Stimulated activated CD4-positive, alpha-beta T cell treated with anti-CD3 and anti-CD28 coated beads, Interleukin-4, amount 100 ng/mL, for 1 hour (primary cell): ENCODE measurements at places on chromosomes 5 and 9.

DNA sequence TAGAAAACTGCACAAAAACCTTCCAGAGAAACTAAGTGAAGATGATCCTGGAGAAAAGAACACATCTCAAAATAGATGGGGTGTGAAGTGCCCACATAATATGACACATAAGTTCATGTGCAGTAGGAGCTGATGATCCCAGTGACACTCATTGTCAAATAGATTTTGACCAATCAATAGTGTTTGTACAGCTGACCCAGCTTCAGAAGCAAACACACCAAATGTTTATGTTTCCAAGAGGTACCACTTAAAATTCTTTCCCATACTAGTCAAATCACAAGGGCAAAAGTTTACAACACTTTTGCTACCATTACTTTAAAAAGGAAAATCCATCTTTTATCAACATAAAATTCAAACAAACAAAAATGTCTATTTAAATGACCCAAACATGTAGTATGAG, 175.0 kb downstream of the MLLT3 start:
- no peak for DNase-seq

DNA sequence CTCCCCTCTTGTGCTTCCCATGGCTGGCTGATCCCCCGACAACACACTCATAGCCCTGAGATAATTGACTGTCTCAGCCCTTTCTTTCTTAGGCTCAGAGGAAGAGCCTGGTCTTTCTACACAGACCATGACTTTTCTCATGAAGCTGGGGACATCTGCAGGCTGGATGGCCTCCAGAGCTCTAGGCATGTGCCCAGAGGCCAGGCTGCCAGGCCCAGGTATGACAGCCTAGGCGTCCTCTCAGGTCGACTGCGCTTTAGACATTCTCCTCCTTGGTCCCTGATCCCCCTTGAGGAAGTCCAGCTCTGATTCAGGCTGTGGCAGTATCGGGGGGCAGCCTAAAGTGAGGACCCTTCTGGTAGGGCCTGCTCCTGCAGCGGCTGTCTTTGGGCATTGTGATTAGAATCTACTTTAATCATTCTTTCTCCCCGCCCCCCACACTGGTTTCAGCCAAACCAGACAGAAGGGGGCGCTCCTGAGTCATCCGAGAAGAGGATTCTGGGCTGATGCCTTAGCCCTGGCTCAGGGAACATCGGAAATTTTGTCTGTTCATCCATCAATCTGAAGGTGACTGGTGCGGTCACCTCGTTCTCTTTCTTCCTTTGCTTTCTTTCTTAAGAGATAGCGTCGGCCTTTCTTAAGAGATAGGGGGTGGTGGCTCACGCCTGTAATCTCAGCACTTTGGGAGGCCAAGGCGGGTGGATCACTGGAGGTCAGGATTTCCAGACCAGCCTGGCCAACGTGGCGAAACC, 66.5 kb upstream of the HSPA9 start:
- peak; percentile 77 for DNase-seq

DNA sequence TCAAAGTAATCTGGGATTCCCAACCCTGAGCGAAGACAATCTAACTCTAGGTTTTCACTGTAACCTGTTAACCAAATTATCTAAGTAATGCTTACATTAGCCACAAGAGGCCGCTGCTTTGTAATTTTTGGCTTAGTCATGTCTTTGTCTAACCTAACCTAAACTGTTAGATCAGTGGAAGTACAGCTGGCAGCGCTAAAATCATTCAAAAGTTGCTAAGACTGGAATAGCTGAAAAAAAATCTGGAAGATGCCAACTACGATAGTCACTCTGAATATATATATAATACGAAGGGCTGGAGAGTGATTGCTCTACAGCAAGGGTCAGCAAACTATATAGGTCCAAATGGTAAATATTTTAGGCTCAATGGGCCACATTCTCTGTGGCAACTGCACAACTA, 60.2 kb downstream of the FBXO38 start:
- DNase-seq = peak; percentile 9

DNA sequence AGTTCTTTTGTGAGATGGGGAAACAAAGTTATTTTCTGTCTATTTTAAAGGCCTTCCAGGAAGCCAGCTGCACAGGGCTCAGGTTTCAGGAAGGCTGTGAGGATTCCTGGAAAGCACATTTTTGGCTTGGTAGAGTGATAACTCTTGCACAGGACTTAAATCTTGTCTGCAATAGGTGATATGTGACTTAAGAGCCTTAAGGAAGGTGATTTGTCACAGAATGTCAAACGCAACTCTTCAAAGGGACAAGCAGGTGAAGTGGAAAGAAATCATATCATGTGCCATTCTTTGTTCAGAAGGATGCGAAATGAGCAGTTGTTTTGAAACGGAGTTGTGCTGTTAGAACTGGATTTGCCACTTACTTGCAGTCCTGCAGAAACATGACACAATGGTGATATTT, 459.3 kb downstream of the MAT2B start:
- DNase-seq = no peak

DNA sequence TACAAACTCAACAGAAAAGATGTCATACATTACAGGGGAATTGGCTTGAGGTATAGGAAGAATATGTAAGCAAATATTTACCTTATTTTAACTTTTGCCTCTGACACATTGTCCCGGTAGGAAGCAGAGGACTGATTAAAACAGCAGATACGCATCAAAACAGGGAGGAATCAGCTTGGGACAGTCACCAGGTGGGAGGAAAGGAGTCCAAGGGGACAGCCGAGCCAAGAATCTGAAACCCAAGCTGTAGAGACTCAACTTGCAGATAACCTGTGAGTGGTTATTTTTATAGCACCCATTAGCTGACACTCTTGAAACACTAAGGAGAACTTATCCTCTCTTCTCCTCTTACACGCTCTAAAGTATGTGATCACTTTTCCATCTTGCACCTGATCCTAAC, 22.3 kb downstream of the PDZD2 start:
- DNase-seq = no peak

GRCh38 chr9:135062254-135062653, 25.2 kb upstream of the OLFM1 start:
- no peak for DNase-seq

GRCh38 chr9:209143-209758, 5.4 kb upstream of the DOCK8 start:
- no peak for DNase-seq

GRCh38 chr9:1231998-1232919, 182.1 kb downstream of the DMRT2 start:
- no peak for DNase-seq

DNA sequence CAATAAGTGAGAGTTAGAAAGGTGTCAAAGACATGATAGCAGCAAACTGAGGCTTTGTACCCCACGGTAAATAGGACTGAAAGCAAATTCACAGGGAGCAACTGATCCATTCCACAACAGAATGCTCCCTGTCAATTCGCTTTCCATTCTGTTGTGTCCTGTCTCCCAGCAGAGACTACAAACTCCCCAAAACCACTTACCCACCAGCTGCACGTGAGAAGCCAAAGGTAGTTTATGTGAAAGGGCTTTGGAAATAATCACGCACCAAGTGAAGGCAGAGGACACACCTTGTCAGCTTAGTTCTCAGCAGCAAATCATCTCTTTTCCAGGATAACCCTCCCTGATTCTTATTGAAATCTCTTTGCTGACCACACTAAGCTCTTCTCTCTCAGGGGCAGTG, 46.6 kb upstream of the IL17B start:
- no peak for DNase-seq

DNA sequence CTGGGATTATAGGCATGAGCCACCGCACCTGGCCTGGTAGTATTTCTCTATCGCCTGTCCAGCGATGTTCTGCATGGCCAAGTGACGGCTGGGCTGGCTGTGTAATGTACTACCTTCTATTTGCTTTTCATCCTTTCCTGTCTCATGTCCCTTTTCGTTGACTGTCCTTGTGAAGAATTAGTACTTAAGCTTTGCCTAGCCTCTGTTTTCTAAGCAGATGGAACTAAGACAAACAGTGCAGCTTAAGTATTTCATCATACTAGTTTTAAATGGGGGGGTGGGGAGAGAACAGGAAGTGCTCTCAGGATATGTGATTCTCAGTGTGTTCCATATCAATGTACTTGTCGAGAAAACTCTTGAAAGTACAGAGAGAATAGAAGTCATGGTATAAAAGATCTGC, 31.7 kb upstream of the CCL21 start:
- DNase-seq = no peak

DNA sequence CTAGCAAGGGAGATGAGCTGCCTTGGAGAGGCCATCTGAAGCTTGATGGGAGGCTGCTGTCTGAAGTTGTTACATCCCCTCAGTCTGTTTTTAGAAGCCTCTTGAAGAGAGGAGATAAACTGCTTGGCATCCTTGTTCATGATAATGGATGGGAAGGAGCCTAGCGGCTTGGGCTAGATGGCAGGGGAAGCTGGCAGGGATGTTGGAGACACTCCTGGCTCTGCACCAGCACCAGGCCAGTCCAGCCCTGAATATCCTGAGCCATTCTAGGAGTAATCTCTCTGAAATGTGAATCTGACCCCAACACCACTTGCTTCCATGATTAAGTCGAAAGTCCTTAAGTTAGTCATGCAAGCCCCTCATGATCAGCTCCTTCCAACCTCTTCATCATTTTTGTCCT, 310.5 kb downstream of the NSG2 start:
- DNase-seq = no peak

DNA sequence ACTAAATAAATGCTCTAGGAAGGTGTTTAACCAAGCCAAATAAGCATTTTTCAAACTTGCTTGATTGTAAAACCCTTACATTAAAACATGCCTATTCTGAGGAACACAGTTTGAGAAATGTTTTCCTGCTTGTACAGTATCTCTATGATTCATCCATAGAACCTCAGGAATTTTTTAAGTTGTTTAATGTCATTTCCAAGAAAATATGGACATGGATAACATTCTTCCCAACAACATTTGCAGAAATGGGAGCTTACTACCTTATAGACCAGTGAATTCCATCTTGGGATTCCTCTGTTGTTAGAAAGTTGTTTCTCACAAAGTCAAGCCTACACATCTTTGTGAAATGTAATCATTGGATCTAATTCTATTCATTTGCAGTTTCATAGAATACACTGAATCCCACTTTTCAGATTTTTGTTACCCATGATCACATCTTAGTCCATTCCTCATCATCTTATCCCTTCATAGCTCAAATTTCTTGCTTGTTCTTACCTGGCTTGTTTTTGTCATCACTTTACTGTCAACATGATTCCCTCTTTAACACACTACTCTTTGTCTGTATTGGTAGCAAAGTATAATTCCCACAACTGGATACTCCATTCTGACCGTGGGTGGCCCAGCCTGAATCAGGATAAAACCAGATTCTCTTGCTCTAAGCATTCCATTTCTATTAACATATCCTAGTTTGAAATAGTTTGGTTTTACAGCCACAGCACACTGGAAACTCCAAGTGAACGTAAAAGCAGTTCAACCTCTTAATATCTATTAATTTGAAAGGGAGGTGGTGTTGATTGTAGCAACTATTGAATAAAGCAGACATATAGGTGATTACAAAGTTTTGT, 49.4 kb upstream of the PAPPA start:
- no peak for DNase-seq

DNA sequence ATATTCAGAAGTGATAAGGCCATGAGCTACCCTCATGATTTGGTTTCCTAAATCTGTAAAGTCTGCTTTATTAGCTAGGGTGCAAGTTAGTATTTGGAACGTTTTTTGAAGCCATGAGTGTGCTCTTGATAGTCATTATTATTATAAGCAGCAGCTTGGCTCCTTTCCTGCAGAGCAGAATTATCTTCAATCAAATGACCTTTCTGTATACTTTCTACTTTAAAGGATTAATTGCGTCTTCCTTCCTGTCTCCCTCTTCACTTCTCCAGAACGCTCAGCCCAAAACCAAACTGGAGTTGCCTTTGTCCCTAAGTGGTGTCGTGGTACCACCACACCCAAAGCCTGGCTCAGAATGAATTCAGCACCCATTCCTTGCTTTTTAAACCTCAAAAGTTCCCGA, 211.3 kb downstream of the ARHGAP26 start:
- DNase-seq = no peak

DNA sequence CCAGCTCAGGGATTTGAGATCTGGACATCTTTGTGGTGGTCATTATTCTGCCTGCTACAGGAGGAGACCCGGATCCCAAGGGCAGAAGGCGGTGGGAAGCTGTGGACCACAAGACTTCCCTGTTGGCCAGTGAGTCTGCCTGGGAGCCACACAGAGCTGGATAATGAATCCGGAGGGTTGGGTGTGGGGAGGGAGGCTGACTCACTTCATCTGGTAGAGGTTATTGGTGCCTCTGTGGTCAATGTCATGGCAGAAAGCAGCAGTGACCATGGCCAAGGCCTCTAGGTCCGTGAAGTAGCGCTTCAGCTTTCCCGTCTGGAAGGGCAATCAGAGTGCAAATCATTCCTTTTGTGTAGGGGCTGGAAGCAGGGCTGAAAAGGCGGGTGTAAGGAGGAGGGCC, 58.5 kb downstream of the PDE6A start:
- no peak for DNase-seq

GRCh38 chr5:58357121-58357520, 102.8 kb downstream of the PLK2 start:
- DNase-seq = no peak

DNA sequence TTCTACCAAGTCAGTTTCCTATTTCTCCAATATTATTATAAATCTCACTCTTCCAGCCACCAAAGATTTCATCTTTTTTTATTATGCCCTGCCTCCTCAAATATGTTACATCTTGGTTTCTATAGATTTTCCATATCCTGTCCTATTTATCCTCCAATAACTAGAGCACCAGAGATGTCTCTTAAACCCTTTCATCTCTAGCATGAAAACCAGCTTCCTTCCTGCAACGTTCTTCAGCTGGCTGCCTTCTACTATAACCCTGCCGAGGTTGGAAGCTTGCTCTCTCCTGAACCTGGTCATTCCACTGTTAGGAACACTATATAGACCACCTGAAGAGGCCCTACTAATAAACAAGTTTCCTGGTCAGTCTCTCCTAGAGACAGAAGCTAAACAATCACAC, 27.9 kb downstream of the FAM169A start:
- no peak for DNase-seq

- DNase-seq = no peak
Observed at GRCh38 chr5:138980441-138980840, 105.3 kb upstream of the LRRTM2 start.

DNA sequence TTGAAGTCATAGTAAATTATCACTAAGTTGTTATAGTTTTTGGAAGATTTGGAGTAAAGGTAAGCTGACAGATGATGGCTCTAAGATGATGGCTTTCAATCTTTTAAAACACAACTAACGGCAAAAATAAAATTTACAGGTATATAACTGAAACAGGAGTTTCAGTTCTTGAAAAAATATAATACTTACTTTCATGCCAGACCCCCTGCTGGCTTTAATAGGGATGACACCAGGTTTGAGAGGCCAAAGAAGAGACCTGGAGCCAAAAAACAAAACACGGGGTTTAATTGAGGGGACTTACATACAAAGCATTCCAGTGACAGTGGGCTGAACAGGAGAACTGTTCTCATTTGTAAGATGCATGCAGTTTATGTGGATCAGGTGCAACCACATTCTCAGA, 301.7 kb upstream of the PCSK5 start:
- no peak for DNase-seq

- no peak for DNase-seq
Observed at GRCh38 chr5:173741729-173742431, 125.4 kb upstream of the BOD1 start.
